ENCODE measurements at places on chromosomes 5 and 9. TPM values are rescaled to one million over a fixed set of nuclear protein-coding genes. Genes with fewer than 3 reads are reported as not detected.

The GRM6 gene
- total RNA-seq: 0.05 TPM

The CCDC192 gene
- 0.53 TPM for total RNA-seq

The MRPS27 gene
- total RNA-seq: 91.0 TPM

The FOXD4L3 gene
- not detected for total RNA-seq

The PCDHB11 gene
- 0.92 TPM for total RNA-seq

The EPB41L4B gene
- total RNA-seq: 21.7 TPM

The TMEM232 gene
- 1.3 TPM for total RNA-seq

The ANXA2R gene
- 0.96 TPM for total RNA-seq

The SLC34A1 gene
- not detected for total RNA-seq

The PRRX2 gene
- total RNA-seq: 10.7 TPM

The AK8 gene
- total RNA-seq: 0.50 TPM

The ISCA1 gene
- 36.5 TPM for total RNA-seq

The P4HA2 gene
- 19.0 TPM for total RNA-seq

The PCDH1 gene
- total RNA-seq: 105 TPM

The CDC25C gene
- total RNA-seq: 15.0 TPM

DNA sequence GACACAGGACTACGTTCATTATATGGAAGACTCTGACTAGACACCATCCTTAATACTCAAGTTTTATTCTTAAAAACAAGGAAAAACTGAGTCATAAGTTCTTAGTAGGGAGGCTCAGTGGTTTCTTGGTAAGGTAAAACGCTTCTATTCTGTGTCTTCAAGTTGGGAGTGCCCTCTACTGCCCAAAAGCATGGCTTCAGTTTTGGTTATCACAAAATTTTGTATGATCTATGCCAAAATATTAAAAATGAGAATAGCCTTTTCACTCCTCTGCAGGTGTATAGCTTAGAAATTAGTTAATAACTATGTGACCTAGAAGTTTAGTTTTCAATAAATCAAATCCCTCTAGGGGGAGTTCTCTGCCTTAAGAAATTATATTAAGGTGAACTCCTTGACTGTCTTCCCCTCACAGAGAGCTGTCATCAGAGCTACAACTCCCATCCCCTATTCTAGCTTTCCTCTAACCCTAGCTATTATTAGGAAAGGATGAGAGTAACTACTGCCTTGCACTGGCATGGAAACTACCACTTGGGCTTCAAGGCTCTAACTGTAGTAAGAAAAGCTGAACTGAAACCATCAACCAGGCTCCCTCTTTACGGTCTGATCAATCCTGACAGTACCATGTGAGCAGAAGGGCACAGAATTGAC, 189.7 kb downstream of the GNAQ start:
- DNase-seq: no peak

DNA sequence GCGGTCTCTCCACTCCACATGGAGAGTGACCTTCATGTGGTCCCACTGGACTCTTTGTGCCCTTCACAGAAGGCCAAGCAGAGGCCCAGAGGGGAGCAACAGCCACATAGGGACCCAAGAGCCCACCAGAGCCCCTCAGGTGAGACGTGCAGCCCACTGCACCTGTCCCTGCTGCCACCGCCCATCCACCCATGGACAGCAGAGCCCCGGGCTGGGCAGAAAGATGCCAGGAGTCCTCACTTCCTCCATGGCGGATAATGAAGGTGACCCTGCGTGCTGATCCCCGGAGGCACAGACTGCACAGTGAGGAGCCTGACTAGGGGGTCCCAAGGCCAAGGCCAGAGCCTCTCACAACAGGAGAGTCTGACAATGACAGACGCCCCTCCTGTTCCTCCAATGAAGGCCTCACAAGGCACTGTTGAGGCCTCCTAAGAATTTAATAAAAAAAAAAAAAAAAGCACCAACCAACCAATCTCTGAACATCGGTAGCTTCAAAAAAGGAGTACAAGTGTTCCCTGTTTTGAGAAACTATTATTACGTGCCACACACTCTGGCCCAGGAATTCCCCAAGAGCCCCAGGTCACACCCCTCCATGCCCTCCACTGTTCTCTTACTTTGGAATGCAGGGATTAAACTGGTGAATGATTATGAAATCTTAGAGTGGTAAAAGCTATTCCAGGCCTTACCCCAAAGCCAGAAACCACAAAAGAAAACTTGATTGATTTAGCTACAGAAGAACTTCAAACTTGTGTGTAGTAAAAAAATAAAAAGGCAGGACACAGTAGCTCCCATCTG, 2.8 kb upstream of the PPP1R26 start:
- DNase-seq: no peak

DNA sequence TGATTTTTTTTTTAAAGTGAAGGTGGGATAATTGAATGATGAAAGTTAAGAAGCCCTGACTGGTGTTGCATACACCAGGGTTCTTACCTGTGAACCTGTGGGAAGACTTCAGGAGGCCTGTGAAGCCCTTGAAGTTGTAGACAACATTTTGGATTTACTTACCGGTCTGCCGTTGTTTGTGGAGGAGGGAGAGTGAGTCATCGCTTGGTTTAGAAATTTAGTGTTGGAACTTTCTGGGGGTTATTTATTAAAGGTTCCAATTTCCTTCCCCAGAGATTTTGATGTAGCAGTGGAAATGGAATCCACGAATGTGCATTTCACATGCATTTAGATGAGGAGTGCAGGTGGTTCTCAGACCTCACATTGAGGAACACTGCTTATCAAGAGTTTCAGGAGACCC, 49.6 kb downstream of the ARHGAP26 start:
- DNase-seq: no peak

DNA sequence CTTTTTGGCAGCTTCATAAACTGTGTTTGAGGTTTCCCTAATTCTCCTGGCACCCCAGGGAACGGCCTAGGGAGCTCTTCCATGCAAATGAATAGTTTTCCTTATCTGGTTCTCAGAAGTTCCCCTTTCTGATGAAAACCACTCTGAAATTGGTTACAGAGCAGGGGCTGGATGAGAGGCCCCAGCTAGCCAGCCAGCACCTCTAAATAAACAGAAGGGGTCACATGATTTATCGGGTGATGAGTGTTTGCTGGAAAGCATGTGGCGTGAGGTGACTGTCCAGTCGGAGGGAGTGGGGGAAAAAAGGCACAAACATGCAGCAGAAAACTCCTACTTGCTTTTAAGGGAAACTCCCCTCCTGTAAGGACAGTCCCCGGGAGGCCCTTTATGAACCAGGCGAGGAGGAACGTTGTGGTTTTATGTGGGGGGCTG, 261.2 kb upstream of the ANKRD55 start:
- no peak for DNase-seq

DNA sequence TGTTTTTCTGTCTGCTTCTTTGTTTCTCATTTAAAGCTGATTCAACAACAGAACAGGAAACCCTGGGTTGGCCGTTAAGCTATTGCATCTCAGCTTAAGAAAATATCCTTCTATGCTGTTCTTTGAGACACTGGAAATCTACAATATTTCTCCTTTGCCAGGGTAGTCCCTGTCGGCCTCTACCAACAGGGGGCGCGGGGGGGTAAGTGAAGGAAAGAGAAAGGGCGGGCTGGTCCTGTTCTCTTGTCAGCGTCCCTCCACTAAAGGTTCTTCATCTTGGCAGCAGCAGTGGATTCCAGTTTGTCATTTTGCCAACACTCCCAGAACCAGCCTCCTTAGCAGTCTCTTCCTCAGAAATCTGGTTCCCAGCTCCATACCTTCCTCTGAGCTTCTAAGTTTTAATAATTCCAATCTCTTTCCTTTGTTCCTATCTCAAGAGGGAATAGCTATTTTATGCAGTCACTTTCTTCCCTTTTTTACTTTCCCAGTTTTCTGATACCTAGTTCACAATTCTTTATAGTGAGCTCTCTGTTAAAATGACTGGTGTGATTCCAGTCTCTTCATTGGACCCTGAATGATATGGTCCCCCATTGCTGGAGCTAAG, 222.3 kb downstream of the GLIS3 start:
- DNase-seq: peak; percentile 85

GRCh38 chr9:27369591-27369990, 72.6 kb upstream of the EQTN start:
- no peak for DNase-seq

- no peak for DNase-seq
Observed at GRCh38 chr9:132125944-132126679, 35.7 kb upstream of the NTNG2 start.

- DNase-seq: peak; percentile 25
Observed at GRCh38 chr5:142235870-142236672, 88.8 kb downstream of the SPRY4 start.

GRCh38 chr9:75265525-75265972, 177.2 kb downstream of the OSTF1 start:
- peak; percentile 51 for DNase-seq

DNA sequence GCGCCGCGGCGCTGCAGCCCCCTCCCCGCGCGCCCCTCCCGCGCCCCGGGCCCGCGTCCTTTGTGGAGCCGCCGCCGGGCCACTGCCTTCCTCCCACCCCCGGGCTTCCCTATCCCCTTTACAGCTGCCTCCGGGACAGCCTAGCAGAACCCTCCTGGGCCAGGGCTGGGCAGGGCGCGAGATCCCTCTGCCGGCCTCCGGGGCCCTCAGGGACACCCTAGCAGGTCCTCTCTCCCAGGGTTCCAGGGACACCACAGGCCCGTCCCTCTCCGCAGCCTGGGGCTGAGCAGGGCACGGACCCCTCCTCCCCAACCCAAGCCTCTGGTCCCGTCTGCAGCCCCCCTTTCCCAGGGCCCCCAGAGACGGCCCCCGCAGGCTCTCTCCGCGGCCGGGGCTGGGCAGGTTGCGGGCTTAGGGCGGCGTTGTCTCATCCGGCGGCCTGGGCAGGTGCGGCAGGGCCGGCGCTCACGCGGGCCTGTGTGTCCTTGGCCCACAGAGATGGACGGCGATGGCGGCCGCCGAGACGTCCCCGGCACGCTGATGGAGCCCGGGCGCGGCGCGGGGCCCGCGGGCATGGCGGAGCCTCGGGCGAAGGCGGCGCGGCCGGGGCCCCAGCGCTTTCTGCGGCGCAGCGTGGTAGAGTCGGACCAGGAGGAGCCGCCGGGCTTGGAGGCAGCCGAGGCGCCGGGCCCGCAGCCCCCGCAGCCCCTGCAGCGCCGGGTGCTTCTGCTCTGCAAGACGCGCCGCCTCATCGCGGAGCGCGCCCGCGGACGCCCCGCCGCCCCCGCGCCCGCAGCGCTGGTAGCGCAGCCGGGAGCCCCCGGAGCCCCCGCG, 710 bp downstream of the WNK2 start:
- peak; percentile 37 for DNase-seq

DNA sequence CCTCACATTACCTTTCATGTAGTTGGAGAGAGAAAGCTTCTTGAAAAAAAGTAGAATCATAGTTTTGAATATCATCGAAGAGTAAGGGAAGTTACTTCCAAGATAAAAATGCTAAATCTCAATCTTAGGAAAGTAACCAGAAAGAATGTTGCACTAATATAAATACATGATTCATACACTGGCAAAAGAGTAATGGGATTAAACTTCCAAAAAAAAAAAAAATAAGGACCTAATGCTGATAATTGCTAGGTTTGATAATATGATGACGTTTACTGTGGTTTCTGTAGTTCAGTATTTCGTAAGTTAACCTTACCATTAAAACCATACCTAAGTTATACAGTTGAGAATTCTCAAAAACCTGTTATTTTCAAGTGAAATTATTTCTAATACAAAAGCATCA, 573.8 kb upstream of the CDH9 start:
- DNase-seq: no peak

DNA sequence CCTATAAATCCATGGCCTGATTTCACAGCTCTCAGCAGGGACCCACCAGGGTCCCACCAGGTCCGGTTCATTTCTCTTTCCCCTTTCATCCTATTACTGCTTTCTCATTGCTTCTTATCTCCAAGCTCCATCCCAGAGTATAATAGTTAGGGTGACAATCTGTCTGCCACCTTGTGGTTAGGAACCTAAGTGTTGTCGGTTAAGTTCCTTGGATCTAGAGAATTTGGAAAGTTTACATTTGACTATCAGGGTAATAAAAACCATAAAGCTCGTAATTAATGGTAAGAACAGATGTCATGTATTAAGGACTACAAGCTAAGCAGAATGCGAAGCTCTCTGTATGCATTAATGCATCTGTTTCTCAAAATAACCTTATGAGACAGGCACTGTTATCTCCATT, 259.1 kb downstream of the SH3GL2 start:
- DNase-seq: no peak

- DNase-seq: no peak
Observed at GRCh38 chr5:5658226-5658625, 235.7 kb downstream of the ICE1 start.

GRCh38 chr5:68295772-68296171, 80.2 kb downstream of the PIK3R1 start:
- DNase-seq: no peak

GRCh38 chr5:31645420-31646081, 6.6 kb downstream of the PDZD2 start:
- DNase-seq: no peak

- DNase-seq: no peak
Observed at GRCh38 chr9:626596-626995, 214.9 kb upstream of the DMRT1 start.

DNA sequence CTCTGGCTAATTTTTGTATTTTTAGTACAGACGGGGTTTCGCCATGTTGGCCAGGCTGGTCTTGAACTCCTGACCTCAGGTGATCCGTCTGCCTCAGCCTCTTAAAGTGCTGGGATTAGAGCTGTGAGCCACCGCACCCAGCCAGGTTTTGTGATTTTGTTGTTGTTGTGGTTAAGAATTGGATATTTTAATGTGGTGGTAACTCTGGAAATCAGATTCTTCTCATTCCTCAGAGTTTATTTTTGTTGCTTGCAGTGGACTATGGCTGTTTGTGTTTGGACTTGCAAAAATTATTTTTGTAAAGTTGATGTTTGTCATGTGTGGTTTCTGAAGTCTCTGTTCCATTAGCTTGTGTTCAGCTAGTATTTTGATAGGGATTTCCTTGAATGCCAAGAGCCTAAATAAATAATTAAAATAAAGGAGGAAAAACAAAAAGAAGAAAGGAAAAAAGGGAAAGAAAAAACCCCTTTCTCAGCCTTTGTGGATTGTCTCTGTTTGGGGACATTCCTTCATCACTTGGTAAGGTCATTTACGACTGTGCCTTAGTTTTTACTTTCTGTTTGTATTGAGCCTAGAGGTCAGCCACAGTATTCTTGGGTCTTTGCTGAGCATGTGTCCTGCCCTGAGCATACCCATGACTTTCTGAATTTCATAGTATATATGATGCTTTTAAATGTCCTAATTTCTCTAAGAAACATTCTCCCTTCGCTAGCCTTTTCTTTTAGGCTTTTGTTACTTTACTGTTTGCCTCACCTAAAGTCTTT, 37.3 kb downstream of the PBX3 start:
- DNase-seq: no peak

DNA sequence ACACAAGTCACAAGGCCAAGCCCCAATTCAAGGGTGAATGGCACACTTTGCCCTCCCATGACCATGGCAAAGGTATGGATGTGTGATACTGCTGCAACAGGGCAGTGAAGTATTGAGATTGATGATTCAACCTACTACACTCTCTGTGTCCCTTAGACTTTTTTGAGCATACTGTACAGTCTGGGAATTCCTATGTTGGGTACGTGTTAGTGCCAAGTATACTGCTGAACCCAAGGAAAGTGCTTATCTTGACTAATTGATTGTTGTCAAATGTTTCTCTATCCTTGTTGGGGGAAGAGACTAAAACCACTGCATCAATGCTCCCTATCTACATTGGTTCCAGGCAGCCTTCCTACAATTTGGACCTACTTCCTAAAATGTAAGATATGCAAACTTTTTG, 93.7 kb downstream of the NDFIP1 start:
- DNase-seq: no peak

GRCh38 chr5:158261674-158262367, 402.9 kb upstream of the CLINT1 start:
- no peak for DNase-seq

- no peak for DNase-seq
Observed at GRCh38 chr5:79787448-79787847, 97.8 kb downstream of the CMYA5 start.

All from WTC11 (cell line).